ENCODE measurements at places on chromosomes 2 and 18. TPM values are rescaled to one million over a fixed set of nuclear protein-coding genes. Genes with fewer than 3 reads are reported as not detected.

FOXI3 gene
- total RNA-seq = not detected

GPR35 gene
- total RNA-seq = 0.39 TPM

ARHGAP25 gene
- total RNA-seq = 0.79 TPM

SERPINB4 gene
- total RNA-seq = not detected

MYO5B gene
- total RNA-seq = 20.7 TPM

METTL8 gene
- 19.4 TPM for total RNA-seq

TRABD2A gene
- 0.54 TPM for total RNA-seq

POTEC gene
- total RNA-seq = not detected

C18orf54 gene
- 2.0 TPM for total RNA-seq

CFC1 gene
- not detected for total RNA-seq

CXCR2 gene
- not detected for total RNA-seq

C2orf80 gene
- not detected for total RNA-seq

APOB gene
- total RNA-seq = 0.22 TPM

SH3BP4 gene
- 34.9 TPM for total RNA-seq

C2orf42 gene
- total RNA-seq = 17.8 TPM

PKDCC gene
- 1.1 TPM for total RNA-seq

PLCL1 gene
- 0.11 TPM for total RNA-seq

L3MBTL4 gene
- 2.0 TPM for total RNA-seq

TDRD15 gene
- total RNA-seq = not detected

RNF125 gene
- total RNA-seq = 0.43 TPM

DTNB gene
- total RNA-seq = 67.6 TPM

CRYGD gene
- total RNA-seq = not detected

UPP2 gene
- not detected for total RNA-seq

GDF7 gene
- total RNA-seq = under 0.01 TPM

PTPN18 gene
- total RNA-seq = 31.0 TPM

Measured in placental epithelial cell (primary cell).